ENCODE measurements at places on chromosomes 1 and 21.
A peak's percentile ranks its signal among the peaks of the same experiment; 100 is the strongest.

DNA sequence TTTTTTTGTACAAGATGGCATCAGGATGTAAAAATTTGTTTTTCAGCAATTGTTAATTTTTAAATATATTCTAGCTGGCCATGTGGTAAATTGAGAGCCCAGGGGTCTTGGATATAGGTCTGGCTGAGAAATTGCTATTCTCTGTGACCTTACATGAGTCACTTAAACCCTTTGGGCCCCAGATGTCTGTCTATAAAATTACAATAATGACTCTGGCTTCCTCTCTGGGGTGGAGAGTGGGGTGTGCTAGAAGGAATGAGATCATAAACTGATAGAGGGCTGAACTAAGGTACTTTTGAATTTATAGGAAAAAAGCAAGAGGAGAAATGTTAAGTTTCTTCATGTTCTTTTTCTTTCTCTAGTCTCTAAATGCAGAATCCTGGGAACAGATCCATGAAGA lies 12.4 kb upstream of the TCHH start:
- DNase-seq: no peak

DNA sequence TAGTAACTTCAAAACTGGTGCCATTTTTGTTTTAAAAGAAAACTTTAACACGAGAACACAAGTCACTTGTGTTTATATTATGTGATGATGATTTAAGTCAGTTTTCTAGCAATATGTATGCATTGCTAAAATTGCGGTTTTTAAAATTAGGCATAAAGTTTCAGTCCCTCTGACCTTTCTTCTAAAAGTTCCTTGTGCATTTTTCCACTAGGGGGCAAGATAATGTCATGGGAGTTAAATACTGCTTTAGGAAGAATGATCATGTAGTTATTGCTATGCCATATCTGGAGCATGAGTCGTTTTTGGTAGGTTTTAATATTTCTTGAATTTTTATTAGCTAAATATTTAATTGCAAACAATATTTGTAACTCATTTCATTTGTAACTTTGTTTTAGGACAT lies 10.7 kb downstream of the CDC7 start:
- DNase-seq: peak; percentile 85

- no peak for DNase-seq
These were observed 106.7 kb upstream of the NRIP1 start for GRCh38 chr21:15171546-15171945.

GRCh38 chr1:184708084-184708676 lies 46.5 kb downstream of the EDEM3 start:
- no peak for DNase-seq

DNA sequence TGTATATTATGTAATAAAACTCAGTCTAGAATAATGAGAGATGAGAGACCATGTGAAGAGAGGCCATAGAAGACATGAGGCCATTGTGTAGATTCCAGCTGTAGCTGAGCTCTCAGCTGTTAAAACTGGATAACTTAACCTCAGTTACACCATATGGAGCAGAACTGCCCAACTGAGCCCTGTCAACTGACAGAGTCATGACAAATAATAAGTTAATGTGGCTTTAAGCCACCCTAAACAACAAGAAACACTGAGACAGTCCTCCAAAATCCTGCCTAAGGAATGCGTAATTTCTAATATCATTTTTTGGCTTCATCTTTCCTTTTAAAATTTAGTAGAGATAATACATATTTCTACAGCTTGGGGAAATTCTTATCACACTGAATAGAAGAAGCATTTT lies 580.0 kb upstream of the RGS18 start:
- no peak for DNase-seq
